ENCODE measurements at places on chromosomes 11 and 22. TPM values are rescaled to one million over a fixed set of nuclear protein-coding genes. Genes with fewer than 3 reads are reported as not detected.

GRCh38 chr22:44988671-44989070 lies 21.1 kb downstream of the PHF21B start:
- DNase-seq: no peak

Gene IRAG1
- 13.4 TPM for polyA plus RNA-seq

GRCh38 chr11:122197066-122197987 lies 81.3 kb upstream of the BLID start:
- DNase-seq: no peak

DNA sequence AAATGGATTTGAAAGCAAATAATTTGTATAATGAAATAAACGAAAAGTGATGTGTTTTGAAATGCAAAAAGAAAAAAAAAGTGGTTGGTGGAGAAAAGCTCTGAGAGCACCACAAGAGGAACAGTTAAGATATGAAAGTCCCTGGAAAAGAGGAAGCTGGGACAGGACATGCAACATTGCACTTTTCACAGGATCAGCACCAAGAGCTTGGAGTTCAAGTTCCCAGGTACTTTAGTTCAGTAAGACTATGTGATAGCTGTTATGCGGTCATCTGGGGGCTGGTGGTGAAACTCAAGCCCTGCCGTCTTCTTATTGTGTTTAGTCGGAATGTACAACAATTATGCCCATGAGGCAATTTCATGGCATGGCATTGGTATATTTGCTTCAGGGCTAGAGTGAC lies 17.1 kb upstream of the MS4A4A start:
- no peak for DNase-seq

DNA sequence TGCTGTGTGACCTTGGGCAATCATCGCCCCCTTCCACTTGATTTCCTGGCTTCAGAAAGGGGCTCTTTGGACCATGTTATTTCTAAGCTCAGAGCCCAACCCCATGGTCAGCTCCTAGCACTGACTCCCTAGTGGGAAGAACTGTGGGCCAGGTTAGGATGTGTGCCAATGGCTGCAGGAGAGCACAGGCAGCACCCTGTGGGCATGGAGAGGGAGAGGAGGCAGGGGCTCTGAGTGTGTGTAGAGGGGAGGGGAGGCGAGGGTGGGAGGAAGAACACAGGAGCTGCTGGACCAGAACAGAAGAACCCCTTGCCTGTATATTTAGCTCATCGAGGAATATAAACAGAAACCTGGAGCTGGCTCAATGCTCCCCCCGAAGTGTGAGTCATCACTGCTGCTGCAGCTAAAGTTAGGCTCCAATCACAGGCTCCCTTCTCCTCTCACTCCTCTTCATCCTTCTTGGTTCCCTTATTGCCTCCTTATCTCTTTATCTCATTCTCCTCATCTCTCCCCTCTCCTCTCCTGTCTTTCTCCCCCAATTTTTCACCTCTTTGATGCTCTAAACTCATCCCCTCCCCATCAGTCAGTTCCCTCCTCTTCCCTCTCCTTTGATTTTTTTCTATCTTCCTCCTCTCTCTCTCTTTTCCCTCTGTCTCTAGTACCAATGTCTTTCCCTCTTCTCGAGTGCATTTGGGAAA lies 14.5 kb upstream of the RPS19BP1 start:
- no peak for DNase-seq

GRCh38 chr11:77821349-77821851 lies 456 bp downstream of the AAMDC start:
- DNase-seq: peak; percentile 34

DNA sequence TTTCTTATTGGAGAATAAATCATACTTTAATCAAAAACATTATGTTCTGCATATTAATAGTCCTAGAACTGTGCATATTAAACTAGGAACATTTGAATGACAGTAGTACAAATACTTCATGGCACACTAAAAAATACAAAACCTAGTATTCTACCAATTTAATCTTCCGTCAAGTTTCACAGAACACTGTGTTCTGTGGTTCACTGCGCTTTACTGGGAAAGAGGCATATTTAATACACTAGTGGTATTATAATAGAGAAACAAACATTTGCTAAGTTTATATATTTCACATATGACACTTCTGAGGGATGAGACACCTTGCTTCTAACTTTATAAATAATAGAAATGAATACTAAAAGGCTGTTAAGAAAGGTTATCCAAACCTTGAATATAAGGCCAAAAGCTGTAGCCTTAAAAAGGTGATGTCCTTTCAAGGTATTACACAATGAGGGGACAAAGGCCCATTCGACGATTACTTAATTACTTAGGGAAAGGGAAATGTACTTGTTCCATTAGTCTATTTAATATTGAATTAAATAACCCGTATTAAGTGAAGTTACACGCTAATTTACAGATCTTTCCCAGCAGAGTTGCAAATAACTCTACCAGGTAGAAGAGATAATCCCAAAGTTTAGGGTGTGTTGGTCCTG lies 48.0 kb downstream of the NARS2 start:
- DNase-seq: no peak

DNA sequence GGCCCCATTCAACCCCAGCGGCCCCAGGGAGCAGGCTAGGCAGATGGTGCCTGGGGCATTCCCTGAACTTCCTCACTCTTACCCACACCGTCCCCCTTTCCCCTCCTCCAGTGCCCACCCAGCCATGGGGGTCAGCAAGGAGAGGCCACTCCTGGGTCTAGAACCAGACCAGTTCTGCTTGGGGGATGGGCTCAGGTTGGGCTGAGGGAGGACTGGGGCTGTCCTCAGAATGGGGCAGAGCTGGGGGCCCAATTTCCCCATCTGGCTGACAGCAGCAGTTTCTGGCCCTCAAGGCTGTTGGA lies 12.4 kb downstream of the SCYL1 start:
- DNase-seq: no peak

- DNase-seq: no peak
These were observed 36.9 kb downstream of the CNTF start for GRCh38 chr11:58659404-58659803.

DNA sequence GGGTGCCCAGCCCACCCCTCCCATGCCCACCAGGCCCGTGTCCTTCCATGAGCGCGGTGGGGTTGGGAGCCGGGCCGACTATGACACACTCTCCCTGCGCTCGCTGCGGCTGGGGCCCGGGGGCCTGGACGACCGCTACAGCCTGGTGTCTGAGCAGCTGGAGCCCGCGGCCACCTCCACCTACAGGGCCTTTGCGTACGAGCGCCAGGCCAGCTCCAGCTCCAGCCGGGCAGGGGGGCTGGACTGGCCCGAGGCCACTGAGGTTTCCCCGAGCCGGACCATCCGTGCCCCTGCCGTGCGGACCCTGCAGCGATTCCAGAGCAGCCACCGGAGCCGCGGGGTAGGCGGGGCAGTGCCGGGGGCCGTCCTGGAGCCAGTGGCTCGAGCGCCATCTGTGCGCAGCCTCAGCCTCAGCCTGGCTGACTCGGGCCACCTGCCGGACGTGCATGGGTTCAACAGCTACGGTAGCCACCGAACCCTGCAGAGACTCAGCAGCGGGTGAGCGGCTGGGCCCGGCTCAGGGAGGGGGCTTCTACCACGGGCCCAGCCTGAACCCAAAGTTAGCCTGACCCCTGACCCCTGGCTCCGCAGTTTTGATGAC lies 3.0 kb downstream of the PKP3 start:
- peak; percentile 69 for DNase-seq

- DNase-seq: no peak
These were observed 11.8 kb upstream of the KCNJ11 start for GRCh38 chr11:17400048-17400775.

Gene KRTAP5-1
- 0.64 TPM for polyA plus RNA-seq

Gene GPHA2
- polyA plus RNA-seq: 2.1 TPM

DNA sequence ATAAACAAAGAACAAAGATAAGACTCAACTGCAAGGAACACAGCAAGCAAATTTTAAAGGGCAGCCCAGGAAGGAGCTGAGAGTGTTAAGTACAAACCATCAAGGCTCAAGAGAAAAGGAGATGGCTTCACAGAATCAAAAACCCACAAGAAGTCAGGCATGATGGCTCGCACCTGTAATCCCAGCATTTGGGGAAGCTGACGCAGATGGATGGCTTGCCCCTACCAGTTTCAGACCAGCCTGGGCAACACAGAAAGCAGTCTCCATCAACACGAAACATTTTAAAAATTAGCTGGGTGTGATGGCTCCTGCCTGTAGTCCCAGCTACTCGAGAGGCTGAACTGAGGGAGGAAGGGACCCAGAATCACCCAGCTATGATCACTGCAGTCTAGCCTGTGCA lies 32.6 kb downstream of the MAPK1 start:
- DNase-seq: no peak

DNA sequence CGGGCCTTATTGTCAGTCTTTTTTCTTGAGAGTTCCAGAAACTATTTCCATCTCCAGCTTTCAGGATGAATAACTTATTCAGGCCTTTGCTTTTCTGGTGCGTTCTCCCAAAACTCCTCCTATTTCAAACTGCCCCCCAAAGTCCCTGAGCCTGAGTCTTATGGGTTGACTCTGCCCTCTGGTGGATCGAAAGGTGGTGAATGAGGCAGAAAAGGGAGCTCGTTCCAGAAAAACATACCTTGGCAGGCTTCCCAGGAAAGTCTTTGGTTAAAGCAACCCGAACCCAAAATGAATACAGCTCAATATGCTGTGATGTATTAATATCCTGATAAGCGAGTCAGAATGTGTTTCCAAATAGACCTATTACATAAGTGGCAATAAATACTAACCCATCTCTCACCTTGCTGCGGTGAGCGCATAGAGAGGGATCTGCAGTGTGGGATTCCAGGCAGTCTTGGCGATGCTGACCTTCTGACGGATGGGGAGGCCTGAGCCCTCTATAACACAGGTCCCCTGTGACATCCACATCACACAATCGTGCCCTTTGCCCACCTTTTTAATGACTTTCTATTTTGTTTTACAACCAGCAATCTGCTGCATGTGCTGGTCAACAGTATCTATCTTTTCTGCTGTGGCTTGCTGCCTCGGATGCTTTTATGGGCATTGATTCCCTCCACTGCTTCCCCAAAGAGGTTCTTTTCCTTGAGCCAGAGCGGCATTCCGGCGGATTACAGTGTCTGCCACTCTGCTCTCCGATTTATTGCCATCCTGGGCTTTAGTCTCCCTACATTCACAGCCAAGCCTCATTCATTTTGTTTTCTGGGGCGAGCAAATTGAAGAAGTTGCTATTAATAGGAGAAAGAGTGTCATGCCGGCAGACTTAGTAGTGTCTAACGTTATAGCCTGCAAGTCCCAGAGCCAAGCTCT lies 756.8 kb downstream of the NTM start:
- DNase-seq: peak; percentile 82

DNA sequence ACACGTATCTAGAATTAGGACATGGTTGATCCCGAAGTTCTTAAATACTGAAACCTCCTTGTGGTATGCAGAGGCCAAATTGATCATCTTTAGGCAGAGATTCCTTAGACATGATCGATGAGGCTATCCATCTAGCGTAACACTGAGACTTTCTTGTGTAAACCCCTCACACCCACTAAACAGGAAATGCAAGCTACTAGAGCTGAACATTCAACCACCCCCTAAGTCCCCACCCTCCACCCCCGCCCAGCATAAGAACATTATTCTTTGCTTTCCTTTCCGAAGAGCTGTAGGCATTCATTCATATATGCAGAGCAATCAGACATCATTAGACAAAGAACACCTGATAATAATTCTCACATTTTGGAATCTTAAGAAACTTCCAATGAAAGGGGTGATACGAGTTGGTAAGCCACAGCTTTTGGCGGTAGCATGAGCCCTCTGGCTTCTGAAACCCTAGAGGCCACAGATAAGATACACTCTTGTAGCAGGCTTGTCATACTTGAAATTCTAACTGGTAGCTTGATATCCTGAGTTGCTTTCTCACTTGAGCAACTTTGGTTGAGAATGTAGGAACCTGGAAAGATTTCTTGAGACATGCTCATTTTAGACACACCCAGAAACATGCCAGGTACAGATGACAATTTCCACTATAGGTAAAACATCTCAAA lies 42.2 kb downstream of the FLI1 start:
- no peak for DNase-seq

DNA sequence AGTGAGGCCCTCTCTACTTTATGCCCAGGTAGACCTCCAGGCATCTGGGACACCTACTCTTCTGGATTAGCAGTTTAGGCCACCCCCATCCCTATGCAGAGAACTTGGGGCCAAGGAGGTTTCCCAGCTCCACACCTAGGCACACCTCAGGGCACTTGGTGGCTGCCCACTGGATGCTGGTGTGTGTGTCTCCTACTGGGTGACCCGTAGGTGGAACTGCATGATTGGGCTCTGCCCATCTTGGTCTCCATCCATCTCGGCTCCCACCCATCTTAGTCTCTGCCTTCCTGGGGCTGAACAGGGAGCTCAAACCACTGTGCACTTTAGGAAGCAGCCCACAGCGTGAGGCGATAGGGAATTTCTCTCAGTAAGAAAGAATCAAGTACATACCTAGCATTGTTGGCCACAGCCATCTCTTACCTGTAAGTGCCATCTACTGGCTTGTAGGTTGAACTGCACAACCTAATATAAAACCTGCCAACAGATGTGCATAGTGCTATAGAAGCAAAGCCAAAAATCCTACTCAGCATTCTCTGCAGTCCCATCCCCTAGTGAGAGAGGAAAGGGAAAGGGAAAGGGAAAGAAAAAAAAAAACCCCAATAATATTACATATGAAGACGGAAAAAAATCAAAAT lies 61.6 kb upstream of the PTPN5 start:
- no peak for DNase-seq

Gene BCO2
- polyA plus RNA-seq: 5.4 TPM

DNA sequence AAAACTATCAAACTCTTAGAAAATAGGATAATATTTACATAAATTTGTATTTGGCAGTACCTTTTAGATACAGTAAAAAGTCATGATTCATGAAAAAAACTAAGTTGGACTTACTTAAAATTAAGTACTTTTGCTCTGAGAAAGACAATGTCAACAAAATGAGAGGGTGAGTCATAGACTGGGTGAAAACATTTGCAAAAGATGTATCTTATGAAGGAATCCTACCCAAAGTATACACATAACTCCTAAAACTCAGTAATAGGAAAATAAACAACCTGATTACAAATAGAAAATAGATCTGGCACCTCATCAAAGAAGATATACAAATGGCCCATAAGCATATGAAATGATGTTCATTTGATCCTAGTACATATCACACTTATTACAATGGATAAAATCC lies 1154.6 kb downstream of the JRKL start:
- no peak for DNase-seq

GRCh38 chr22:17446698-17447097 lies 77.4 kb downstream of the CECR2 start:
- no peak for DNase-seq

- no peak for DNase-seq
These were observed 13.1 kb upstream of the ARSA start for GRCh38 chr22:50640857-50641647.

DNA sequence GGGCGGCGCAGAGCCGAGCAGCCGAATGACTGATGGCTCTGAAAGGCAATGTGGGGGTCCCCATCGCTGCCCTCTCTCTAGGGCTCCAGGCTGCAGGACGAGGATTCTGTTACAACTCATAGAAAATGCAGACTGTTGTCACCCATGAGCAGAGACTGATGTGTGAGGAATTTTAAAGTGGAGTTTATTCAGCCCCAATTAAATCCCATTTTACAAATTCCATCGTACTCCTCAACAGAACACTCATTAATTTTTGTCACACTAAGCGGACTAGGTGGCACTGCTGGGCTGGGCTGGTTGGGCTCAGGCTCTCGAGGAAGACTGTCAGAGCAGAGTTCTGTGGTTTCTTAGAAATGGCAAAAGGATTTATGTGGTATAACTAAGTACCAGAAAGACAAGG lies 102.6 kb upstream of the SPON1 start:
- no peak for DNase-seq
